ENCODE measurements at places on chromosomes 5 and 9.
A peak's percentile ranks its signal among the peaks of the same experiment; 100 is the strongest.

GRCh38 chr5:36573438-36573837 is 33.0 kb upstream of the SLC1A3 start:
- DNase-seq, result peak; percentile 71

DNA sequence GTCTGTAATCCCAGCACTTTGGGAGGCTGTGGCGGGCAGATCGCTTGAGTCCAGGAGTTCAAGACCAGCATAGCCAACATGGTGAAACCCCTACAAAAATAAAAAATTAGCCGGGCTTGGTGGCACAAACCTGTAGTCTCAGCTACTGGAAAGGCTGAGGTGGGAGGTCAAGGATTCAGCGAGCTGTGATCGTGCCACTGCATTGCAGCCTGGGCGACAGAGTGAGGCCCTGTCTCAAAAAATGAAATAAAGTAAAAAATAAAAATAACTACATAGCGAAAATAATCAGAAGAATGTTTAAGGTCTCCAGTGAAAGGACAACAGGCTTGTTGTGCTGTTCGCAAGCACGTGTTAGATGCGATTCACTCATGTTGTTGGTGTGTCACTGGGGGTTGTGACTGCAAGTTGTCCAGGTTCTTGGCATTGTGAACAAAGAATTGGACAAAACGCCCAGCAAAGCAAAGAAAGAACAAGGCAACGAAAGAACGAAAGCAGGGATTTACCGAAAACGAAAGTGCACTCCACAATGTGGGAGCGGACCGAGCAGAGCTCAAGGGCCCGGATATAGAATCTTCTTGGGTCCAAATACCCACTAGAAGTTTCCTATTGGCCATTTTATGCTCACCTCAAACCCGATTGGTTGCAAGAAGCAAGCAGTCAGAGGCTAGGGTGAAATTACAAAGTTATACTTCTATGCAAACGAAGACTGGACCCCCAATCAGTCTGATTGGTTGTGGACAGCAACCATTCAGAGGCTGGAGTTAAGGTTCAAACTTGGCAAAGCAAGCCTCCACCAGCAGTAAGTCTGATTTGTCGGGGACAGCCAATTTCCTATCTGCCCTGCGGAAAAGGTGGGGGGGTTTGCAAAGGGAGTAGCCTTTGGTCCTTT is 844 bp upstream of the MCCC2 start:
- DNase-seq, result peak; percentile 29

DNA sequence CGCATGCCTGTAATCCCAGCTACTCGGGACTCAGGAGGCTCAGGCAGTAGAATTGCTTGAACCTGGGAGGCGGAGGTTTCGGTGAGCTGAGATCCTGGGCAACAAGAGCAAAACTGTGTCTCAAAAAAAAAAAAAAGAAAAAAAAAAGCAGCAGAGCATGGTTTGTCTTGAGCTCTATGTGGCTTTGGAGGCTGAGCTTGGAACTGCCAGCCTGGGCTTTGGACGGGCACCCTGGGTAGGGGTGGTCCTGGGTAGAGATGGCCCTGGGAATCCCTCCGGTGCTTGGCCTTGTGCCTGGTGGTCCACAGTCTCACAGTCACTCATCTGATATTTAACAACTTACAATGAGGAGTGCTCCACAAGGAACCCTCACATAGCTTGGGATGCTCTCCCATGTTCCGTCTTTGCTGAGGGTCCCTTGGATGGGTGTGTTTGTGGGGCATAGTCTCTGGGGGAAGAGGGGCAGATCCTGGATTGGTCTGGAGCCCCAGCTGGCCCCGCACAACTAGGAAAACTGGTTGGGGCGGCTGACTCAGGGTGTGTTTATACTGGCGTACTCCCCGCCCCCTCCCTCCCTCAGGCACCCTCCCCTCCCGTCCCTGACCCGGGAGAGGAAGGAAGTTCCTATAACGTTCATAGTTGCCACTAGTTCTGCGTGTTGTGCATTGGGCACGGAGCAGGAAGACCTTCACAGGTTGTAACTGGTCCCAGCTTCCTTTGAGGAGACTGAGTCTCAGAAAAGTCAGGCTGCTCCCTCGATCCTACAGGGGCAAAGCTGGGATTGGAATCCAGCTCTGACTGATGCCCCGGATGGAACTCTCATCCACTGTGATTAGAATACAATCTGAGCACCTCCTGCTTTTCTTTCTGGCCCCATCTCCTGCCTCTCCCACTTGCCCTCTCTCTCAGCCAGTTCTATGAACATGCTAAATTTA is 11.2 kb downstream of the IER5L start:
- DNase-seq, result peak; percentile 73

DNA sequence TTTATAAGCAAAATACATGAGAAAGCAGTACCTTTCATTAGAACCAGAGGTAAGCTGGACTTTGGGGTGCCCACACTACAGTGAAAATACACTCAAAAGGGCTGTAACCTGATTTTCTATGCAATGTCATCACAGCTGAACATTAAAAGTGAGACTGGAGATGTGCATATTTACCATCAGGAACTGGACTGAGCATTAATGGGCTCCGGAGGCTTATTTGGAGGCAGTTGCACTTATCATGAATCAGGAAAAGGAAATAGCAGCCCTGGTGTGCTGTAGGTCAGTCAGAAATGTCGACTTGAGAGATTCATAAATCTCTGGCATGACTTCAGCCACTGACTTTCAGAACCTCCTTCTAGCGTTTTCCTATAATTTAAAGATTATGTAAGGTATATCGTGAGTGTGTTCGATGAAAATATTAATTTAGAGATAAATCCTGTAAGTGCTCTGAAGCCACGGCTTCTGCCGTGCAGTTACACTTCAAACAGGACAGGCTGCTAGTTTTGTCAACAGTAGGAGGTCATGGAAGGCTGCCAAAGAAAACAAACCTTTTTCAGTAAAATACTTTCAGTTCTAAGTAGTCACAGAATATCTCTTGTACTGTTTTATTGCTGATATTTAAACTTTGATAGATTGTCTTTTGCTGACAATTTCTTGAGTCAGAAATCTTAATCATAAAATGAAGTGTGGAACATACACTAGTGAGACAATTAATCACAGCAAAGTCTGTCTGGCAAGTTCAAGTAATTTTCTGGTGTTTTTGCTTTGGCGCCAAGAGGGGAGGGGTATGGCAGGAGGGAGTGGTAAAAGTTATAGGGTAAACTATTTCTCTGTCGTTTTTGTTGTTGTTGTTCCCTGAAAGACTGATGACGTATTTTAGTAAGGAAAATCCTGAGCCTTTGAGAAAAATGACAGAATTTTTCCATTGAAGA is 939.7 kb downstream of the NR2F1-AS1 start:
- DNase-seq, result peak; percentile 80

DNA sequence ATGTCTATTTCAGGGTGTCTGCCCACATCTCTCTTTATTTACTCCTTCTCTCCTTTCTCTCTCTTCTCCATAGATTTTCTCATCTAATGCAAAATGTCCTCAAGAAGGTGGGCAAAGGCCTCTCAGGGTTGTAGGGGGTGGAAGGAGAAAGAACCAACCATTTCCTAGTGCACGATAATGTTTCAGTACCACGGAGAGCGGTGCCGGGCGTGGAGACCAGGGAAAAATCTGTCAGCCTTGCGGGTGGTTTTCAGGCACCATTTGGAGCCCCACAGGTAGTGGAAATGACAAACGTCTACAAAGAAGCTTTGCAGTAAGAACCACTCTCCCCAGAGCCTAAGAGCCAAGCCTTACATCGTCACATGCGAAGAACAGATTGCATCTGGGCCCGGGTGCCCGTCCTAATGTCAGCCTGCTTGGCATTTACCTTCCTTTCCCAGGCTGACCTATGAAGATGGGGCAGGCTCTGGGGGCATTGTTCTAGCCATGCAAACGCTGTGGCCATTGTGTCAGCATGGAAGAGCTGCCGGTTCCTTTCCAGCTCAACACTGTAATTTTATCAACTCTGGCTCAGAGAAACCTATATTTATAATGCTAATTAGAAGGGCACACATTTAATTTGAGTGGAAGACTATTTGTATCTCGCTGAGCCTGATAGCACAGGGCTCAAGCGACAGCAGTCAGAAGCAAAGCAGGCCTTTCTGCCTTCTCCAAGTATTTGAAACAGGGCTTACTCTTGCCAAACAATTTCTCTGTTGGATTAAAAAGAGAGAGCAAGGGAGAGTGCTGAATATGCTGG is 430.1 kb upstream of the WWC1 start:
- DNase-seq, result peak; percentile 39

DNA sequence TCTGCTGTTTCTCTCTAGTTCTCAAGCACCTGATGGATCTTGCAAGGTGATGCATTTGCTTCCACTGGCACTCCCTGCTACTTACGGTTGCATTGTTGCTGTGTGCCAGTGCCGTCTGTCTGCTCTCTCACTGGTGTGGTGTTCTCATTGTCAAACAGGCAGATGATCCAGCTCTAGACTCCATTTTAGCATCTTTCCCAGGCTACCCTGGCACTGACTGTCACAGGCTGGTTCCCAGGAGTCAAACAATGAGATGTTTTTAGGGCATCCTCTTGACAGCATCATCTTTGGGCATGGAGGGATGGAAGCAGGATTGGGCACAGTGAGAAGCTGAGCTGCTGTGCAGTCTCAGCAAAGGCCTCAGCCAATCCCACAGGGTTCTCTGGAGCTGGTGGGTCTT is 12.9 kb downstream of the MTRR start:
- DNase-seq, result no peak

DNA sequence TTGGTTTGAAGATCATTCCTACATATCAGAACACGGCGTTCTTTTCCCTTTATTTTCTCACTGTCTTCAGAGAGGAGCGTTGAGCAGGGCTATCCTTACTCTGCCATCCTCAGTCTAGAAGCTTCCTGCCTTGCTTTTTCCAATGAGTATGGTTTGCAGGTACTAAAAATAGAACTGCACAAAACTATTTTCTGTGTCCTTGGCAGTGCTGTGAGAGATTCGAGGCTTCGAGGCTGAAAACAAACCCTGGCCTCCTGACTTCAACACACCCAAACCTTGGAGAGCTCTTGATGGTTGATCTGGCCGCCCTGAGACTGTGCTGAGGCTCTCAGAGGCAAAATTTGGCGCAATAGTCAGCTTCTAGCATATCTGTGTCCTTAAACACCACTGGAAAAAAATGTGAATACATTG is 78.9 kb downstream of the GOLPH3 start:
- DNase-seq, result no peak

GRCh38 chr9:80086386-80086785 is 514.6 kb downstream of the TLE4 start:
- DNase-seq, result no peak

GRCh38 chr5:180114304-180115003 is 42.9 kb upstream of the RNF130 start:
- no peak for DNase-seq

- no peak for DNase-seq
Measured at GRCh38 chr5:135232958-135233357, 166.1 kb downstream of the MACROH2A1 start.

GRCh38 chr9:114155263-114155994 is at the start of gene COL27A1:
Gene COL27A1, plus strand, starts transcription at chr9:114155537. Its CDS starts 414 bp downstream, at chr9:114155951.
- peak; percentile 78 for DNase-seq

GRCh38 chr5:106408570-106408969 is 1262.2 kb downstream of the EFNA5 start:
- DNase-seq, result no peak

DNA sequence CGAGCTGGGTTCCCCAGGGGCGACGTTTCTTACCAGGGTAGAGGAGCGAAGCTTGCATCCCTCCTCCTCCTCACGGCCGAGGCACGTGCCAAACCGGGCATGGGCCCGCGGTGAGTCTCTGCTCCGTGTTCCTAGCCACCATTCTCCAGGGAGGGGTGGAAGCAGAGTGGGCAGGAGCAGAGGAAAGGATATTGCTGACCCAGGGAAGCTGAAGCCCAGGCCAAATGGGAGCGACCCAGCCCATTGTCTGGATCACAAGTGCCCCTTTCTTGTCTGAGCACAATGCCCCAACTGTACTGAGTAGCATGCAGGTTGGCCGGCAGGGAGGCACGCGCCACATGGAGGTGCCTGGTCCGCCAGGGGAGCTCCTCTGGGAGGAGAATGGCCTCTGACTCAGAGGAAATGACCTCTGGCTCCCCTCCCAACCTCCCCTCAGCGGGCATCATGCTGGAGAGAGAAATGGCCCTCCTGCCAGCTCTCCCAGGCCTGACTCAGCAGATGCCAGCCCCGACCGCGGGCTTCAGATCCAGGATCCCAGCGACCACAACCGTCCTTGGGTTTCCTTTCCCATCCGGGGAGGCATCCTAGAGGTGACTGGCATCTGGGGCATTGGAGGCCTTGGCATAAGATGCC is 1.1 kb downstream of the PRR7 start:
- DNase-seq, result peak; percentile 74

GRCh38 chr5:158965334-158965733 is 134.4 kb downstream of the EBF1 start:
- no peak for DNase-seq

DNA sequence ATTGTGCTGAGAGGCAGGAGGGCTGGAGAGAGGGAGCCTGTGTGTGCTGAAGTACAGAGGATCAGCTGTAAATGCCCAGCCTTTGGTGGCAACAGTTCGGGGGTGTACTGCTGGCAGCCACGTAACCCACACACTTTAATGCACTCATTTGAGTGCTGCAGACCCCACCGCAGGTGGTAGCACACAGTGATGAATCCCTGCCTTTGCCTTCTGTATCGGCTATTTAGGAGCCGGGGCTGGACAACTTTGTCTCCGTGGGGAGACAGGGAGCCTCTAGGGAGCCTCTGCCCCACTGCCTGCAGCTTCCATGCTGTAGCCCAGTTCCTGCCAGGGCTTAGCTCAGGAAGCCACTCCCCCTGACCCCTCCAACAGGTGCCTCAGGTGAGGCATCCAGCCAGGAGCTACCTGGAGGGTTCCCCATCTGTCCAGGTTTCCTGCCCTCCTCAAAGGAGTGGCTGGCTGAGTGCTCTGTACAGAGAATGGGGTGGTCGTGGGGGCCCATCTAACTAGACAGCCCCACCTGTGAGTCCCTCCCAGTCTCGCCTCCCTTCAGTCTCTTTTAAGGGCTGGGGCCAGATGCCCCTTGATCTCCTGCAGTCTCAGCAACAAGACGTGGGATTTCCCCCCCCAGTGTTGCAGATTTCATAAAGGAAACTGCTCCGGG is 44.5 kb downstream of the SECISBP2 start:
- DNase-seq, result no peak

DNA sequence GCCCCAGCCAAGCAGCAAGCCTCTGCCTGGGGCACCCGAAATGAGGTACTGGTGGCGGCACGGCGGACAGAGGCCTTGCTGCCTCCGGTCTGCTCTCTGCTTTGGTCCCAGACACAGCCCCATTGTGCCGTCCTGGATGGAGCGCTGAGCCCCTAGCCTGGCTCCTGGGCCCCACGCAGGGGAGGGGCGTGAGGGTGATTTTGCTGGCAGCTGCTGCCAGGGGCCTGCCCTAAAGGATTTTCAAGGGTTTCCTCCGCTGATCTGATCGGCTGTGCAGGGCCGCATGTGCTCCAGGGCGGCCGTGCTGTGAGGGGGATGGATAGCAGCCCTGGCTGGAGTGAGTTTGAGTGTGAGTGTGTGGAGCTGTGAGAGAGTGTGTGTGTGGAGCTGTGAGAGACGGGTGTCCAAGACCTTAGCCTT is 1.3 kb downstream of the GPSM1 start:
- DNase-seq, result peak; percentile 60

GRCh38 chr5:105565531-105565930 is 2002.9 kb upstream of the NUDT12 start:
- DNase-seq, result no peak

DNA sequence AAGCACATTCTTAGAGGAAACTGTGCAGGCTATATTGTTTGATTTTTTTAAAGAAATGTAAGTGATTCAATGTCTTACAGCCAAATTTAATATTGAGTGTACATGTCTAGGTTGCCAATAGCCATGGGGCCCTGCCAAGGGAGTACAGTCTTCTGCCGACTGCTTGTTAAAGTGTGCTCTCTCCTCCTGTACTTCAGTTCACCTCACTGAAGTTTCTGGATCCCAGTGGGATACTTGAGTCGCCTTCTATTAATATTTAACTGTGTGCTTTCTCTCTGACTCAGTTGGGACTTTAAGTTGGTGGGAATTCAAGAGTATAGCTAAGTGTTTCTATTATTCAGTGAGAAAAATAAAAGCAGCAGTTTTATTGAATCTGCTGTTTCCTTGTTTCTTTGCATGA is 44.5 kb upstream of the C5orf47 start:
- no peak for DNase-seq
